Stimulated activated CD8-positive, alpha-beta memory T cell treated with anti-CD3 and anti-CD28 coated beads, Interleukin-7, amount 100 ng/mL, for 1 hour (primary cell): ENCODE measurements at places on chromosomes 3 and 15.
A peak's percentile ranks its signal among the peaks of the same experiment; 100 is the strongest.

DNA sequence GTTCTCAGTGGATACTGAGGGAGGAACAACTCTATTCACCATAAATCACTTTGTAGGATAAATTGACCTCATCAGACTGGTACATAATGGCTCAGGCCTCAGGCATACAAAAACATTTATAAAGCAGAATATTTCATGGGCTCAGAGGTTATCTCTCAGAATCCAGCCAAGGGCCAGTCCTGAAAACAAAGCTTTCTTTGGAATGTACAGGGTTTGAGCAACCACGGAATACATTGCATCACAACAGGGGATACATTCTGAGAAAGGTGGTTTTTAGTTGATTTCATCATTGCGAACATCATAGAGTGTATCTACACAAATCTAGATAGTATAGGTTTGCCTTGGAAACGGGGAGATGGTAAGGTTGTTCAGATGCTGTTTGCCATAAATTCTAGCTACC is 33.4 kb upstream of the CTDSPL2 start:
- no peak for DNase-seq

- DNase-seq = no peak
These were observed 80.5 kb upstream of the CCNL1 start for GRCh38 chr3:157240408-157240807.

DNA sequence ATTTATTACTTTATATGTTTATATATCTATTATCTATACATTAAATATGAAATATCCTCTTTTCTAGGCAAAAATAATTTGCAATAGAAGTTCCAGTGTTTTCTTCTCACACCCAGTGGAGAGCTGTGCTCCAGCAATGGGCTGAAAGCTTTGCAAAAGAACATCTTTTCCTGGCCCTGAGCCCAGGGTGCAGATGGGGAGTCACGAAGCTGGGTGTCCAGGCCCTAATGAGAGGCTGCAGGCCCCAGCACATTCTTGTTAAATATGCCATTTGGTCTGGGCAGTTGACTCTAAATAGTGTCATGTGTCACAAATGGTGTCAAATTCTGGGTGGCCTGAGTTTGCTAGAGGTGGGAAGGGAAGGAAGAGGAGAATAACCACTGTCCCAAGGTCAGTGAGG is 5.7 kb downstream of the NTRK3 start:
- no peak for DNase-seq

- no peak for DNase-seq
These were observed 247 bp downstream of the FETUB start for GRCh38 chr3:186640473-186640818.

- DNase-seq = no peak
These were observed 30.6 kb downstream of the CYP19A1 start for GRCh38 chr15:51307811-51308210.

DNA sequence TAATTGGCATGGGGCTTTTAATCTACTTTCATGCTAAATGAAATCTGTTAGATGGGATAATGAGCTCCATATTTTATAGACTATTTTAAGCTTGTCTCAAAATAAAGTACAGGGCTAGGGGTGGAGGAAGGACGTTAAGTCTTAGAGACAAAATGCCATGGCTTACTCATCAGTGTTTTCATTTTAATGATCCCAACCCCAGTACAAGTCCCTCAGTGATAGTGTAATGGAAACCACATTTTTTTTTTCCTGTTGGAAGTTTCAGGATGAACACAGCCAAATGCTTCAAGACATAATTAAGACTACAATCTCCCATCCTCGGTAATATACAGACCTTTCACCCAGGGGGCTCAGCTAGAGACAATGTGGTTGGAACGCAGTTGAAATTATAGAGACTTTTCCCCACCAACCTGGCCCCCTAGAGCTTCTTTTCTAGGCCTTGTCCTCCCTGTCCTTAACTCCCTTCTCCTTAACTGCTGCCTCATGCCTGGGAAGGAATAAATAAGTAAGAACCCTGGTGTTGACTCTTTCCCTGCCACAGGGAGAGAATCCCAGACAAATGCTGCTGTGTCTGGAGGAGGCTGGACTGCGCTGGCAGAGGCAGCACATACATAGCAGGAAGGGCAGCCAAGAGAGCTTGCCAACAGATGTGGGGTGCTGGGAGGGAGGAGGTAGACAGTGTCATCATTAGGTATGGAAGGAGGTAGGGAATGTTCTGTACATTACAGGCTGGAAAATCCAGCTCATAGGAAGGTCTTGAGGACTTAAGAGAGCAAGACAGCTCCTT is 115.4 kb upstream of the ROPN1 start:
- no peak for DNase-seq

DNA sequence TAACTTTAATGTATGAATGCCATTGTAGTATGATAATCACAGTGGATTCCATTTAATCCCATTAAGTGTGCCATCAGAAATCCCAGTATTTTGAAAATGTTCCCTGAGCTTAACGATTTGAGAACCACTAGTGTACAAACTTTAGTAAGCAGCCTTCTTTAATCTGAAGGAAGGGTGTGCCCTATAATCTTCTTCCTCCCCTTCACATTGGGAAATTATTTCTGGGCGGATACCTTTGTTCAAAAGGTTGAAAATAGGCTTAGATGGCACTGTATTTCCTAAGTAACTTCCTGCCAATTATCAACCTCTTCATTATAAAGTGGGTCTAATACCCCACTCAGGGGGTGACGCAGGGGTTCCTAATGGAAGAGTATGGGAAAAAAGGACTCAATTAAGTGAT is 62.4 kb downstream of the GTPBP8 start:
- DNase-seq = no peak

- DNase-seq = no peak
These were observed 229.2 kb upstream of the LRTM1 start for GRCh38 chr3:55156851-55157650.

GRCh38 chr3:163018664-163019063 is 1522.1 kb downstream of the OTOL1 start:
- DNase-seq = no peak

GRCh38 chr15:70509282-70509662 is 254.1 kb downstream of the UACA start:
- no peak for DNase-seq

DNA sequence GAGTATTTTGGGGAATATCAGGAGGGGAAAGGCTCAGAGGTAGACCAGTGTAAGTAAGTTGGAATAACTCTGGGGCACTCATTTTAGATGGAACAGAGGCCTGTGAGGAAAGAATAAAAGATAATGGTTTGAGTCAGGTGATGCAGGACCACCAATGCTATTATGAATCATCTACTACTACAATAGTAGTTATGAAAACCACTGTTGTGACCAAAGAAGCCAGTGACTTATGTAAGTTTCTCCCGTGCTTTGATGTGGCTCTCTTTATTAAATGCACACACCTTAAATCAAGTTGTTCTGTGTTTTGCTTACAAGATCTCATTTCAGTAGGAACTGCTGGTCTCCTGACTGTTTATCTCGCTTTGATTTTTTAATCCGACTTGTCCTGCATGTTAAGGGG is 13.1 kb upstream of the GUCA1C start:
- no peak for DNase-seq

DNA sequence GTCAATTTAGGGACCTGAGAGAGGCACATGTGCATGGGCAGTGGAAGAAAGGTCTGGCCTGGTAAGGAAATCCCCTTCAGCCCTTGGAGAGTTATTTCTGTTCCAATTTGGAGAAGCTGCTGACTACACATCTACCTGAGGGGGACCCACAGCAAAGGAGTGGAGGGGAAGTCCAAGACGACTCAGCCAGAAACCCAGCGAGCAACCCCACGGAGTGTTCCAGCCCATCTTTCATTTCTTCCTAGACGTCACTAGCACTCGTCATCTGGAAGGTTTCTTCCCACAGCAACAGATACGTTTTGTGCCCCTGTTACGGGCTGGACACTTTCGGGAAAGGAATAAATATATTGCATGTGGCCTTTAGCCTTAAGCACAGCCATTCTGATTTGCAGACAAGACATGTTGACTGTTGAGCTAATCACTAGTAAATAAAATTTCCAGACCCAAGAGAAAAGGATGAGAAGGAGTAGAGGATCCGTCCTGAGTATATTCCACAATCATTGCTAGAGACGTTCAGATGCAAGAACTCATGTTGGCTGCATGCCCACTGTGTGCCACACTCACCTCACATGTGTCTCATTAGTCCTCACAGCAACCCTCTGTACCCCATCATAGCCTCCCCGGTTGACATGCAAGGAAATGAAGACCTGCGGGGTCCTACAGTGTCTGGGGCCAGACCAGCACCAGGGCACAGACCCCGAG is 7.8 kb upstream of the FAM174B start:
- DNase-seq = no peak

- DNase-seq = no peak
These were observed 26.1 kb downstream of the PCCB start for GRCh38 chr3:136276049-136276755.

DNA sequence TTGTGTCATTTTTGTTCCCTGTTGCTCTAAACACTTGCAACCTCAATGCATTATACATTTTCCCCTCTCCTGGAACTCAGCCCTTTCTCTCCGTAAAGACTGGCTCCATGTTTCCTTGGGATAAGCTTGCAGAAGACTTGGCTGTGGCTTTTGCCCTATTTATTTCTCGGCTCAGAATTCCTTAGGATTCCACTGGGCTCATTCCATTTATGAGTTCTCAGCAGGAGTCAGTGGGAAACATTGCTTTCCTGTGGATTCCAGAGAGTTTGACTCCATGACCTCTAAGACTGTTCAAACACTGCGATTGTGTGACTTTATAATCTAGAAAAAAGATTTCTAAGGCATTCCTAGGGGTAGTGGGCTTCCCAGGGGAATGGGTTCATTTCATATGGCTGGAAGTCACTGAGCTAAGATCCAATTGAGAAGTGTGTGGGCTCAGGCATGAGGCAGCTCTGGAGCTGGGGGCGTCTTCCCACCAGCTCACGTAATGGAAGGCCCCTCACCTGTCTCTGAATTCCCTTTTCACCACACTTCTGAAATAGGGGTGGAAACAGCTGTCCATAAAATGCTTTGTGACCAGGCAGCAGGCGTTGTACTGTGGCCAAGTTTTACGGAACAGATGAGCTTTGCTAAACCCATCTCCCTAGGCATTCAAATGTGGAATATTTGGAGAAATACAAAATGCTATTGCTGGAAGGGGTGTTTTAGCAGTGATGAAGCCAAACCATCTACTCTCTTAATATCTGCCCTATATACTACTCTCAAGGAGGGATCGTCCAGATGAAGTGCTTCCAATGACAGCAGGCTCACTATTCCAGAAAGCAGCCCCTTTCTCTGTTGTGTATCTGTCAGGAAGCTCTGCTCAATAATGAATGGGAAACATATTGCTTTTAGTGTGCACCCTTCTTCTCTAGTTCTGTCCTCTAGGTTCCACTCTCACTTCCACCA is 91.8 kb upstream of the BCL6 start:
- DNase-seq = no peak

DNA sequence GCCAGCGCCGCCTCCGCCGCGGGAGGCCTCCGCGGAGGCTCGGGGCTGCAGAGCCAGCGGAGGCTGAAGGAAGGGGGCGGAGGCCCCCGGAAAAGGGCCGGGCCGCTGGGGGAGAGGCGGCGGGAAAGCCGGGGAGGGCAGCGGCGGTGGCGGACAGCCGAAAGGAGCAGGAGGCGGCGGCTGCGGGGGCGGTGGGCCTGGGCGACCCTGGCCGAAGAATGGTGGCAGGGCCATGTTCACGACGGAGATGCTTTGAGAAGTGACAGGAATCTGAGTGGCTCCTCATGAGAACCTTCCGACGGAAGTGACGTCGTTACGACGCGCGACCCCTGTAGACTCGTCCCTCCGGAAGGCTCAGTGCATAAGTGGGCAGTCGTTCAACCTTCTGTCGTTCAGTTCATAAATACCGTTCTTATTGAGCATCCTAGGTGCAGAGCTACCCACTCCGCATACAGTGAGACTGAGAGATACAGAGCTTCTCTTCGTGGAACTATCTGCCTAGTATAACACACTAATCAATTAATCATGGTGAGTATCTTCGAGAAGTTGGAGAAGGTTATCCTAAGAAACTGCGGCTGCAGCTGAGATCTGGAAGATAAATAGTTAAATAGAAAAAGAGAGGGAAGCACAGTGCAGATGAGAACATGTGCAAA is at the start of gene PDCD7:
Gene PDCD7 (minus strand): TSS at position 261 of the 653 bp plus-strand sequence. CDS start 27 bp downstream, at position 234.
- peak; percentile 64 for DNase-seq

- no peak for DNase-seq
These were observed 1.5 kb upstream of the PLXNB1 start for GRCh38 chr3:48431224-48432029.
